ENCODE measurements at places on chromosomes 7 and 10.

DNA sequence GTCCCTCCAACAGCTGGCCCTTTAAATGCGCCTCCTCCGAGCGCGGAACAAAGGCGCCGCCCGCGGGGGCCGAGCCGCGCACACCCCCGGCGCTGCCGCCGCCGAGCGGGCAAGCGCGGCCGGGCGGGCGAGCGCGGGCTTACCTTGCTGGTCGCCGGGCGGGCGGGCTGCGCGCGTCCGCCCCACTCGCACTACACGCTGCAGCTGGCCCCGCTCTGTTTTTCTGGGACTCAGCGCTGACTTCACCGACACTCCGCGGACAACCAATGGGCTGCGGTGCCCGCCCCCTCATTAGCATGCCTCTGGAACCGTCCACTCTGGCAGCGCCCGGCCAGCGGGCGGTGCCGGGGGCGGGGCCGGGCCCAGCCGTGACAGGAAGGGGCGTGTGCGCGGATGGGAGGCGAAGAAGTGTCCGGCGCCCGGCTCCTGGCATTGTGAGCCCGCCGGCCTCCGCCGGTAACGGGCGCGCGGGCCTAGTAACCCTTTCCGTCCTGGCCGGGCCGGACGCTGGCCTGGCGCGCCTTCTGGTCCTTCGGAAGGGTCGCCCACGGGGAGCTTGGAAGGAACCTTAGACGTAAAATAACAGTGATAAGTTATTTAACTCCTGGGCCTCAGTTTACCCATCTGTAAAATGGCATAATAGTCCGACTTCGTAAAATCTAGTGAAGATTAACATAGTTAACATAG, at the start of gene SORBS1:
TSS of gene SORBS1 (minus strand) at position 195 of the 687 bp plus-strand sequence. CDS start 120,236 bp downstream, outside the sequence.
- DNase-seq, result peak; percentile 91

DNA sequence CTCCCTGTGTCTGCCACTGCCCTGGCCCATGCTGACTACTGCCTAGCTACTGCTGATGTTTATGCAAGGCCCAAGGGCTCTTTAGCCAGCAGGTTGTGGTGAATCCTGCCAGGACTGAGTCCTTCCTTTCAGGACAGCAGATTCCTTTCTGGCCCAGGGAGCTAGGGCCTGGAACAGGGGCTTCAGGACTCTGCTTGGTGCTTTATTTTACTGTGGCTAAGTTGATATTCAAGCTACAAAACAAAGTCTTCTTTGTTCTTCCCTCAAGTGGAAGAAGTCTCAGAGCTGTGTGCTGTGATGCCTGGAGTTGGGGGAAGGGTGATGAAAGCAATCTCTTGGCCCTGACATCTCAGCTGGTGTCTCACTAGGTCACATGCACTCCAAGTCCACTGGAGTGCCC, 66.2 kb upstream of the NME8 start:
- no peak for DNase-seq

DNA sequence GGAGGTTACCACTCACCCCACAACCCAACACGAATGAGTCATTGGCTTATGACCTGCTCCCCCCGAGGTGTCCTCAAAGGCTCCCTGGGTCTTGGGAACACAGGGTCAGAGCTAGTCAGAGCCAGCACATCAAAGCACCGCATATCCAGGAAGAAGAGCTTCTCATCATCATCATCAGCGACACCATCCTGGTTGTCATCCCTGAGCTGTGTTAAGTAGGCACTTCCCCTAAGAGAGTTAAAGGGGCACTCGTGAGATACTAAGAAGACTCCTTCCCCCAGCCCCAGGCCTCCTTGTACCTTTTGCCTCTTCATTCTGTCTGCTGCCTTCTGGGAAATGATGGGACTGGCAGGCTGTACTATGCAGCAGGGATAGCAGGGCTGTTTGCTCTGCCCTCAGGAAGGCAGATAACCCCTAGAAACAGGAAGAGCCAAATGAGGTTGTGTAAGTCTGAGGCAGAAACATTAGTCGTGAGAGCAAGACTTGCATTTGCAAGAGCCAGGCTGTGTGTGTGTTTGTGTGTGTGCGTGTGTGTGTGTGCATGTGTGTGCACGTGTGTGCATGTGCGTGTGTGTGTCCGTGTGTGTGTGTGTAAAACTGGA, 11.1 kb upstream of the CPA1 start:
- peak; percentile 14 for DNase-seq

- DNase-seq, result no peak
Measured at GRCh38 chr7:129122751-129123509, 21.6 kb upstream of the TSPAN33 start.

GRCh38 chr10:96991313-96991841, 159.3 kb downstream of the LCOR start:
- no peak for DNase-seq

- no peak for DNase-seq
Measured at GRCh38 chr10:63965846-63966245, 444.6 kb downstream of the REEP3 start.

GRCh38 chr10:14583252-14583651, 191.4 kb downstream of the FAM107B start:
- no peak for DNase-seq

- no peak for DNase-seq
Measured at GRCh38 chr7:55198634-55199392, 166.3 kb upstream of the LANCL2 start.

DNA sequence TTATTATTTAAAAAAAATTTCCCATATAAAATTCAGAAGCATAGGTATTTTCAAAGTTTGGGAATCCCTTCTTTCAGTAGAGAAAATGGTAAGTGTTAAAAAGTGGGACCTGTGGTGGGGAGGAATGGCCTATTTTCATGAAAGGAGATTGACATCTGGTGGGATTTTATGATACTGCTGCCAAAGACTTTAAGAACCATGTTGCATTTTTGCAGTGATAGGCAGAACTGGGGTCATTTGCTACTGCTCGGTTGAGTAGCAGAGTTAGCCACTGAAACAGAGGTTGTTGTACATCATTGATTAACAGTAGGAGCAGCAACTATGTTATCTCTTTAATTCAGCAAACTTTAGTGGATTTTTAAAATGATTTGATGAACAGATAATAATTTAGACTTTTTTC, 4.4 kb downstream of the BICC1 start:
- DNase-seq, result no peak

GRCh38 chr10:113047963-113048781, 98.1 kb downstream of the TCF7L2 start:
- DNase-seq, result peak; percentile 18

DNA sequence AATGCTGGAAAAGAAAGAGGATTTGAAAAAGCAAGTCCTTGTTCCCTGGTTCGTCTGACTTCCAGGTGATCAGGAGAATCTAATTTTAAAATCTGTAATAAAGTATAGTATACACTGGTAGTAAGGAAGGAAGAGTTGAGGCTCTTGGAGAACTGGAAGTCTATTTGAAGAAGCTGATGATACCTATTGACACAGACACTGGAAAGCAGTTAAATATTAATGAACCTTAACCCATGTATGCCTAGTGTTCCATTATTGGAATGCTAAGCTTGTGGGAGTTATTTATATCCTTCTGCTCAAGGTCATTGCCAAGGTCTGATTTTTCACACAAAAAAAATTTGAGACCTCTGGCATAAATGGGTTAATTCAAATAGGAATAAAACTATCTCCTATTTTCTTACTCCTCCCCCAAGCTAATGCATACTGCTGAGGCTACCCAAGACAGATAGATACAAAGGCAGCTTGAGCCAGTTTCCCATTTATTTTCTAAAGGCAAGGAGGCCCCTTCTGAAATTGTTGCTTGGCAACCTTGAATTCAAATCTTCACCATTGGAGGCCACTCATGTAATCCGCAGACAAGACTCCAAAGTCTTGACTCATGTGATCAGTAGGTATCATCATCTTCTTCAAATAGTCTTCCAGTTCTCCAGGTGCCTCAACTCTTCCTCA, 110.2 kb downstream of the FZD1 start:
- DNase-seq, result no peak

DNA sequence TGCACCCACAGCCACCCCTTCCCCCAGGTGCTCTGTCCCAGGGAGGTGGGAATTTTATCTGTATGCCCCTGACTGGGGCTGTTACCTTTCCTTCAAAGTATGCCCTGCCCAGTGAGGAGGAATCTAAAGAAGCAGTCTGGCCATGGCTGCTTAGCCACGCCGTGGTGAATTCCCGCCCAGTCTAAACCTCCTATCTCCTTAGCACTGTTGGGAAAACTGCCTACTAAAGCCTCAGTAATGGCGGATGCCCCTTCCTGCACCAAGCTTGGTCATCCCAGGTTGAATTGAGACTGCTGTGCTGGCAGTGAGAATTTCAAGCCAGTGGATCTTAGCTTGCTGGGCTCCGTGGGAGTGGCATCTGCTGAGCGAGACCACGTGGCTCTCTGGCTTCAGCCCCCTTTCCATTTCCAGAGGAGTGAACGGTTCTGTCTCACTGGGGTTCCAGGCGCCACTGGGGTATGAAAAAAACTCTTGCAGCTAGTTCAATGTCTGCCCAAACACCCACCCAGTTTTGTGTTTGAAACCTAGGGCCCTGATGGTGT, 87.2 kb downstream of the ABCC2 start:
- DNase-seq, result no peak

DNA sequence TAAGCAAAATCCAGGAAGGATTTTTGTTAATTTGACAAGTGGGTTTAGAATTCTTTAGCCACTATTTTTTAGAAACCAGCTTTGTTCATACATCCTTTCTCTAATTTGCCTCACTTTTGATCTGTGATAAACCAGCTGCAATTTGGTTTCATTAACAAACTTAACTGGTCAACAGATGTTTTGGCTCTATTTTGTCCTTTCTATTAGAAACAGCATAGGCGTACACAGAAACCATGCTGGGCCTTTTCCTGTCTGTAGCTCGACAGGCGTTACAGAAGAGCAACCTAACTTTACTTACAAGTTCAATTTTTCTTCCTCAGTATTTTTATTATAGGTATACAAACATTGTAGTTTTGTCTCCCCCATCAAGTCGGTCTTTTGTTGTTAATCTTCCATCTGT, 28.2 kb downstream of the KAT6B start:
- no peak for DNase-seq

DNA sequence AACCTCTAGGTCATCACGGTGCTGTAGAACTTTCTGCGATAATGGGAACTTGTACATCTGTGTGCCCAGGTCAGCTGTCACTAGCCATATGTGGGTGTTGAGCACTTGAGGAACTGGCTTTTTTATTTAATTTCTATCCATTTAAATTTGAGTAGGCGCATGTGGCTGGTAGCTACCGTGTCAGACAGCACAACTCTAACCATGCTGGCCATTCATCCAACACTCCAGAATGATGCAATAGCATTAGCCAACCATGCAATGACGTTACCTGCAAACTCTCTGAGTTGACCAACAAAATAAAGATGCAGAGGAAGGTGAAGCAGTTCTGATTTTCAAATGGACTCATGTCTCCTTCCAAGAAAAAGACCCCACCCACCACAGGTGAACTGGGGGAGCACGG, 24.4 kb upstream of the CHST15 start:
- DNase-seq, result no peak

GRCh38 chr10:101237982-101238731, 8.9 kb upstream of the LBX1 start:
- DNase-seq, result no peak

GRCh38 chr7:117875566-117875965, 2.3 kb upstream of the CTTNBP2 start:
- peak; percentile 28 for DNase-seq

DNA sequence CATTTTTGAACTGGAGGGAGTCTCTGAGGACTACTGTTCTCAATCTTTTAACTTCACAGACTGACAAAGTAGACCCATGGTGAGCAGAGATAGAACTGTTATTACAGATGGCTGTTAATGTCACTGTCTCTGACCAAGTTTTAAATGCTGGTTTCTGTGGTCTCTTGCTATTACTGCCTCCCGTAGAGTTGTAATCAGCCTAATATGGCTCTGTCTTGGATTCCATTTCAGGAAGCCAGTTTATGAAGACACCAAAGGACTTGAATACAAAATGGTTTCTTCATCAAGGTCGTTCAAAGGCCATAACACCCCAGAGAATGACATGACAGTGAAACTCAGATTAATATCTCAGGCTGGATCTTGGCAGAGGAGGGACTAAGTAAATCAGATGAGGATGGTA, 3.9 kb downstream of the SFRP4 start:
- no peak for DNase-seq

DNA sequence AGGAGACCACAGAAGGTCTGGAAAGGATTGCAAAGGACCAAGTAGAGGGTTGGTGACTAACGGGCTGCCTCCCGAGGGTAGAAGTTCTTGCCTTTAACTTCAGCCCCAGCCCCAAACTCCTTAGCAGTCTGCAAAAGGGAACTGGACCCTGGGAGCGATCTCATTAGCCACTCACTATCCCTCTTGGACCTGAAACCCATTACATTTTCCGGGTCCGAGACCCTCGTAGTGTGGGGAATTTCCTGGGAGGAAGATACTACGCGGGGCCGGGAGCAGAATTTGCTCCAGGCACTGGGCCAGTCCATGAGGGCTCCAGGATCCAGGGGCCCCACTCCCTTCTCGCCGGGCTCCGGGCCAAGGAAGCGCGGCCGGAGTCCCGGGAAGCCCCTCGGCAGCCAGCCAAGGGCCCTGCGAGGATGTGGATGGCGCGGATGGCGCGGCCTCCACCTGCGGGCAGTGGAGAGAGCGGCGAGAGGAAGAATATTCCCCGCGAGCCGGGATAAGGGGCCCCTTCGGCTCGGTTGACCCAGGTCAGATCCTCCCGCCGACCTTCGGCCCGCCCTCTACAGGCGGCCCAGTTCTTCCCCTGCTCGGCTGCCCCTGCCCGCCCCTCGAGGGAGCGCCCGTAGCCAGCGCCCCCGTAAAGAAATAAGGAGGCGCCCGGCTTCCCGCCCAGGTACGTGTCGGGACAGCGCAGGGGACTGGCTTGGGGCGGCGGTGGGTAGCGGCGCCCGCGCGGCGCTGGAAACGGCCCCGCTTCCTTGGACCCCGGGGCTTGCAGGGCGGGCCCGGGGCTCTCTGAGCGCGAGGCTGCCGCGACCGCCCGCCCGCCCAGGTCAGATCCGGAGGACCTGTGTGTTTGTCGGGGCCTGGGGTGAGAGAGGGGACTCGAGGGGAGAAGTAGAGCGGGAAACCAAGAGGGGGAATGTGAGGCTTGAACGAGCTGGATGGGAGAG, at the start of gene MYO3A:
TSS of gene MYO3A (plus strand) at position 577 of the 956 bp plus-strand sequence. CDS start 17,882 bp downstream, outside the sequence.
- DNase-seq, result no peak

DNA sequence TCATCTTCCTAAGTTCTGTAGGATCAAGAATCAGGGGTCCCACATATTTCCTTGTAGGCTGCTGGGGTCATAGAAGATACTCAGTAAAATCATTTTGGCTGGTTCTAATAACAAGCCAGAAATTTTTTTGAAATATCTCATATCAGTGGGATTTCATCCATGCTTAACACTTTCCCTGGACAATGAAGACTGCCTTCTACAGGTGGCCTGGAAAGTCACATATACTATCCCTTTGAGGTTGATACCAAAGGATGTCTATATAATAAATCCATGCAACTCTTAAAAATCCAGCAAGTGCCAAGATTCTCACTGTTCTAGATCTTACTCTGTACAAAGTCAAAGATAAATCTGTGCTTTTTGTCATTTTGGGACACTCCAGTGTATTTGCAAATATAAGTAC, 225.8 kb upstream of the NEBL start:
- DNase-seq, result no peak
